T-helper 1 cell (primary cell): ENCODE measurements at places on chromosomes 2 and 18.

DNA sequence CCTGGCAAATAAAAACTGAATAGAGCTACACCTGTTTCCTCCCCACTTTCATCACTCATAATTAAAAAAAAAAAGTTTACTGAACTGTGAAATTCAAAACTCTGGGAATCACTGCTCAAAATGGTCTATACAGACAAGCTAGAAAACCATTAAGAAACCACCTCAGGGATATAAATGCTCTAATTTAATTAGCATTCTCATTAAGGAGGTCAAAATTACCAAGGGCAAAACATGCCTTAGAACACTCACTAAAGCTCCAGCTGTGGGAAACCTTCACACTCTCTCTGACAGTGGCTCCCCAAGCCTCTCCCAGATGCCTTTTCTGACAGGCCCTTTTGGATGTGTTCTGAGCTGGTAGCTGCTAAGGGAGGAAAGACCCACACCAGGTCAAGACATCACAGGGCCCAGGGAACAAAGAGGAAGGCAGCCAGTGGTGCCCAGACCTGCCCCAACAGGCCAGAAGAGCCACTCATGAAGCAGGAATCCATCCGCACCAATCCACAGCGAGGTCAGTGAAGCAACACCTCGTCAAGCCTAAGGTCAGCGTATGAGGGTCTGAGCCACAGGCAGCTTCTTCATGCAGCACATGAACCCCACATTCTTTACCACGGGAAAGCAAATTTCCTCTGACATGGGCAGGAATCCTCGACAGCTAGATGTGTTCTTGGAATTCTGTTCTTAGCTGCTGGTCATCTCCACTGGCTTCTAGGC, 35.6 kb downstream of the XDH start:
- DNase-seq = no peak

DNA sequence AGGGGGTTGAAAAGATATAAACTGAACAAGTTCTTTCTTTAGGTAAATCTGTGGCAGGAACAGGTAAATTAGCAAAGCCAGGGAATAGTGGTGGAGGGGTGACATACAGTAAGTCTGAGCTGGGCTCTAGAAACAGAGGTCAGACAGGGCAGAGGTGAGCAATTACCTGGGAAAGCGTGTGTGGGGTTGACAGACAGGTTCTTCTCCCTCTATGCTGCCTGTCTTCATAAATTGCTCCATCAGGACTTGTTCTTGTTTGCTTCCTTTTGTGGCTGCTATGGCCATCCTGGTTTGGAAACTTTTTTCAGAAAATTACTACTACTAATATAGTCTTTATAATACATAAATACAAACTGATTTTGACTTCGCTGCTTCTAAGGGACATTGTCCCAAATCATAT, 3.4 kb upstream of the ANKRD12 start:
- no peak for DNase-seq

DNA sequence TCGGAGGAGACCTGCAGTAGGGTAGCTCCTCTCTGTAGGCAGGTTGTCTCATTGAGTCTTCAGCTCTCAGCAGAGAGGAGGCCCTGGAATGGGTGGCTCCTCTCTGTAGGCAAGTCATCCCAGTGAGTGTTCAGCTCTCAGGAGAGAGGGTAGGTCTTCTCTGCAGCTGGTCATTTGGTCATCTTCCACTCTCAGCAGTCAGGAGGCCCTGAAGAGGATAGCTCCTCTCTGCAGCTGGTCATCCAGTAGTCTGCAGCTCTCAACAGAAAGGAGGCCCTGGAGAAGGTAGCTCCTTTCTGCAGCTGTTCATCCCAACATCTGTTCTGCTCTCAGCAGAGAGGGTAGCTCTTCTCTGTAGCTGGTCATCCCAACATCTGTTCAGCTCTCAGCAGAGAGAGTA, 26.0 kb upstream of the RUFY4 start:
- no peak for DNase-seq

GRCh38 chr2:79191081-79191480, 31.5 kb upstream of the REG3A start:
- no peak for DNase-seq

GRCh38 chr18:48753691-48754090, 197.1 kb downstream of the SMAD7 start:
- no peak for DNase-seq
